ENCODE measurements at places on chromosomes 4 and X.

- ATAC-seq = peak; percentile 94
Observed at GRCh38 chrX:118726887-118727685, at the start of gene IL13RA1. Gene IL13RA1, plus strand, starts transcription at chrX:118727606. Its CDS starts 33 bp downstream, at chrX:118727639.

DNA sequence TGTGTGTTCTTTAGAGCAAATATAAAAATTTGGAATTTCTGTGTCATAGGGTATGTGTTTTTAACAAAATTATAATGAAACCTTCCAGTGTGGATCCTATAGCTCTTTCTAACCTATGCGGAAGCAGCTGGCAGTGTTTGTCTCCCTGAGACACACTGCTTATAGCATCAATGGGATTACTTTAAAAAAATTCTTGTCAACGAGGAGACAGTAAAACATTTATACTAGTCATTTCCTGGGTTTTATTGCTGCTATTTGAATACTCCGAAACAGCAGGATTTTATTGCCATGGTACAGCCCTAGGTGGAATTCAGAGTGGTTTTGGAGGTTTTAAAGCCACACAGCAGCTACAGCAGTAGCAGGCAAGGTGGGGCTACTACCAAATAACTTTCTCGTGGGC lies 145.1 kb upstream of the IL1RAPL2 start:
- ATAC-seq = no peak

GRCh38 chr4:74671080-74671698 lies 123.1 kb downstream of the BTC start:
- peak; percentile 41 for ATAC-seq

DNA sequence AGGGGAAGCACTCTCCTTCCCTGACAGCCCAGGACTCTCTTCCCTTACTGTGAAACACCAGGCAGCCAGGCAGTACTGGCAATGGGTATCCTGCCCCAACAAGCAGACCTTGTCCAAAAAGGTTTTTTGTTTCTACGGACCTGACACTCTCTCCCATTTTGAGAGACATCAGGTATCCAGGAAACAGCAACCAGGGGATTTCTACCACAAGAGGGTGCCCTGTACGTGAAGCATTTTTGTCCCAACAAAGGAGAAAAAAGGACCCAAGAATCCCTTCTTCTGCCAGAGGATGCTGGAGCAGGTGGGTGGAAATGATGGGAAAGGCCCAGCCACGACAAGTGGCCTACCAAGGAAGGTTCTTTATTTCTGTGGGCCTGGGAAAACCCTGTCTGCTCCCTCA lies 65.7 kb upstream of the FGF13 start:
- ATAC-seq = no peak

DNA sequence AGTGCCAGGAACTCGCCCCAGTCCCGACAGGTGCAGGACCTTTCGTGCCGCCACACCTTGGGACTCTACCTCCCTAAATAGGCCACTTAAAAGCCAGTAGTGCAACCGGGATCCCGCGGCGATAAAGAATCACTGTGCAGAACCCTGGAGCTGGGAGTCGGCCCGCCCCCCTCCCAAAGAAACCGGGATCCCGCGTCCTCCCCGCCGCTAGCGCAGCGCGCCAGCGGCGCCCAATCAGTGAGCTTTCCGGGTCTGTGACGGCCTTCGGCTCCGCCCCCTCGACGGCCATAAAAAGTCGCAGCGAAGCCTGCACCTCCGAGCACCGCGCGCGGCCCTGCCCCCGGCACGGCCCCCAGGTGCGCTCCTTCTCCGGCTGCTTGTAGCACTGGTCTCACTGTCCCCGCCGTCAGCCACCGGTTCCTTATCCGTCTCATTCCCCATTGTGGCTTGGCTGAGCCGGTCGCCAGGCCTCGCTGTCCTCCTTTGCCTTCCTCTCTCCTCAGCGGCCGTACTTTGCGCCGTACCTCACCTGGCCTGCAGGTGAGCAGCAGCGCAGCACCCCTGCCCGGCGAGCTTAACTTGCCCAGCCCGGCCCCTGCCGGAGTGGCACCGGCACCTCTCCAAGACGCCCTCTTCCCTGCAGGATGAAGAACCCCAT lies at the start of gene LRAT:
Gene LRAT, plus strand, starts transcription at position 318 of the 658 bp plus-strand sequence. Its CDS starts 327 bp downstream, at position 645.
- ATAC-seq = peak; percentile 91

DNA sequence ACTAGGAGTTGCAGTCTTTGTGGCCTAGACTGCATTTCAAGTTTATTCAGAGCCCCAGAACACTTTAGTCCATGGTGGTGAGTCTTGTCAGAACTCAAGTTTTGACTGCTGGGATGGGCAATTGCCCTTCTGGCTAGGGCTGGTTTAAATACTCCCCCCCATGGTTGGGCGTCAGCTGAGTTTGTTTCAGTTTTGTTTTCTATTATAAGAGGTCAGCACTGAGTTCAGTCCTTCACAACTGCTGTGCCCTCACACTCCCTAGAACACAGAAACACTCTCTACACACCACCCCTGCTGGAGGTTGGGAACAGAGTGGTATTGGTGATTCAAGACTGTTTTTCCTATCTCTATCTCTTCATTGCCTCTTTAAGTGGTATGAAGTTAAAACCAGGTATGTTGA lies 217.0 kb downstream of the GUCY2F start:
- no peak for ATAC-seq

DNA sequence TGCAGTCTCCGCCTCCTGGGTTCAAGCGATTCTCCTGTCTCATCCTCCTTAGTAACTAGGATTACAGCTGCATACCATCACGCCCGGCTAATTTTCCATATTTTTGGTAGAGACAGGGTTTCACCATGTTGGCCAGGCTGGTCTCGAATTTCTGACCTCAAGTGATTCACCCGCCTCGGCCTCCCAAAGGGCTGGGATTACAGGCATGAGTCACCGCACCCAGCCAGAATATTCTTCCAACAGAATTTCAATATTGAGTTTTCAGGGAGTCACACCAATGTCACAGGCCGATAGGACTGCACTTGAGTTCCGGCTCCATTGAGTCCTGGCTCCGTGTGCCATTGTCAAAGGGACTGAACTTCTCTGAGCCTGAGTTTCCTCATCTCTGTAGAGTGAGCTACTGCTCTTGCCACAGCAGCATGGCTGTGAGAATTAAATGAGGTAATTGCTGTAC lies 82.9 kb downstream of the CLCN4 start:
- ATAC-seq = no peak

DNA sequence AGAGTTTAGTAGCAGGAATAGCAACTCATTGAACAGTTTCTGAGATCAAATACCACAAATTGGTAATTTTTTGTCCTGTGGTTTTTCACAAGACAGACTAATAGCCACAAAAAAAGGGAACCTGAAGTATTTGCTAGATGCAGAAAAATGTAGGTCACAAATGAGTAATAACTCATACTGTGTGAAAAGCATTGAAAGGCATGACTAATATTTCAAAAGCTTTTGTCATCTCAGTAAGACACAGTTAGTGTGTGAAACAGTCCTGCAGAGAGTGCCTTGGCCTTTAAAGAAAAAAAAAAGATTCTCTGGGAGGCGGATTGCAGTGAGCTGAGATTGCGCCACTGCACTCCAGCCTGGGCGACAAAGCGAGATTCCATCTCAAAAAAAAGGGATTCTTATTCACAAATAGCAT lies 31.4 kb upstream of the SLC25A31 start:
- peak; percentile 98 for ATAC-seq

- ATAC-seq = no peak
Observed at GRCh38 chr4:110878413-110878812, 255.5 kb upstream of the PITX2 start.

GRCh38 chrX:129831091-129831885 lies 12.4 kb downstream of the ZDHHC9 start:
- no peak for ATAC-seq

GRCh38 chr4:162727232-162727631 lies 439.5 kb downstream of the NAF1 start:
- ATAC-seq = no peak

DNA sequence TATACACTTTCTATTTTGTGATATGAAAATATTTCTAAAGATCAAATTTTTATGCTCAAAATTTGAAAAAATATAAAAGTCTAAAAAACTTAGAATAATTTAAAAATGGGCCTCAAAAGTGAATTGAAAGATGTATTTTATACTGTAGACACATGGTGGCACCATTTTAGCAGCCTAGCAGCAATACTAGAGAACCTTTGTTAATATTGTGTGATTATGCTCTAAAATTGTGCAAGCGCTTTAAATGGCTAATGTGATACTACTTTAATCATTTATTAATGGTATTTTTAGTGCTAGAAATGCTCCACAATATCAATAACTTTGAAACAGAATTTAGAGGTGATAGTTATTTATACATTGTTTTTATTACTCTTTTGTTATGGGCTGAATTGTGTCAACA lies 3.7 kb upstream of the GUF1 start:
- no peak for ATAC-seq

- no peak for ATAC-seq
Observed at GRCh38 chr4:59956366-59956765, 1243.8 kb upstream of the ADGRL3 start.

DNA sequence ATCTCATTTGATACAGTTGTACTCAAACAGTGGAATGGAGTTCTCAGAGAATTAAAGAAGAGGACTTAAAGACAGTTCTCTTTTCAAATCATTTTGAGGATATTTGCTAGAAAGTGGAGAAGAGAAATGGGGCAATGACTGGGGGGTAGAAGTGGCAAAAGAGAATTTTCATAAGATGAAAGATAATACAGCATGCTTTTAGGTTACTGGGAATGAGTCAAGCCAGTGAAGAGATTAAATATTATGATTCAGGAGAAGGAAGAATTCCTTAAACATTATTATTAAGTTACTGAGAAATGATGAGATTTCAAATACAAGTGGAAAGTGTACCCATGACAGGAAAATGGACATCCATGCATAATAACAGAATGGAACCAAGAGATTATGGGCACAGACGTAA lies 219.0 kb upstream of the DKK2 start:
- no peak for ATAC-seq

GRCh38 chr4:87843936-87844335 lies 11.2 kb downstream of the MEPE start:
- peak; percentile 88 for ATAC-seq

DNA sequence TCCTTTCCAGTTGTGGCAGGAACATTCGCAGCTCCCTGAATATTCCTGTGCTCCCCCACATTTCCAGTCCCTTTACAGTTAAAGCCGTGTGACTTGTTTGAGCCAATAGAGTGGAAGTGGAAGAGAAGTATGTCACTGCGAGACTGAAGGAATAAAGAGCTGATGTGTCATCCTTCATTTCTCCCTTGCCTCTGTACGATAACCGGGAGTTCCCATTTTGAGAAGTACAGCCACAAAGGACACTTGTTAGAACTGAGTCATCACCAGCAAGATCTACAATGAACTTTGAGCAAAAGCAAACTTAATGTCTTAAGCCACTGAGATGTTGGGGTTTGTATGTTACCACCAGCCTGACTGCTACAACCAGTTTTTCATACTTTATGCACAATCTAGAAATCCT lies 92.3 kb downstream of the SPRY1 start:
- peak; percentile 98 for ATAC-seq

DNA sequence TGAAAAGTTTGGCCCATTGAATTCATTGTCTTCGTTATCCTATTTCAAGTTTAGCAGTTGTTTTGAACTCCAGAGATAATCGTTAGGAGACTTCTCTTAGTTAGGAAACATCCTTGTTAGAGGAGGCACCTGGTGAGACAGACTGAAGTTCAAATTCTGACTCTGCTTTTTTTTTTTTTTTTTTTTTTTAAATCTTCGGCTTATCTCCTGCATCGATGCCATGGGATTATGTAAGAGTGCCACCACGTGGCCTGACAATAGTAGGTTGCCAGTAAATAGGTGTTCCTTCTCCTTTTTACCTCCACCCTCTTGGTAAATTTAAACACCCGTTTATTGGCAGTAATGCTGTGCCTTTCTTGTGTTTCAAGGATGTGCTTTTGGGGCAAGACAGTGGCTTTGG lies 149.3 kb downstream of the SOWAHB start:
- peak; percentile 33 for ATAC-seq

DNA sequence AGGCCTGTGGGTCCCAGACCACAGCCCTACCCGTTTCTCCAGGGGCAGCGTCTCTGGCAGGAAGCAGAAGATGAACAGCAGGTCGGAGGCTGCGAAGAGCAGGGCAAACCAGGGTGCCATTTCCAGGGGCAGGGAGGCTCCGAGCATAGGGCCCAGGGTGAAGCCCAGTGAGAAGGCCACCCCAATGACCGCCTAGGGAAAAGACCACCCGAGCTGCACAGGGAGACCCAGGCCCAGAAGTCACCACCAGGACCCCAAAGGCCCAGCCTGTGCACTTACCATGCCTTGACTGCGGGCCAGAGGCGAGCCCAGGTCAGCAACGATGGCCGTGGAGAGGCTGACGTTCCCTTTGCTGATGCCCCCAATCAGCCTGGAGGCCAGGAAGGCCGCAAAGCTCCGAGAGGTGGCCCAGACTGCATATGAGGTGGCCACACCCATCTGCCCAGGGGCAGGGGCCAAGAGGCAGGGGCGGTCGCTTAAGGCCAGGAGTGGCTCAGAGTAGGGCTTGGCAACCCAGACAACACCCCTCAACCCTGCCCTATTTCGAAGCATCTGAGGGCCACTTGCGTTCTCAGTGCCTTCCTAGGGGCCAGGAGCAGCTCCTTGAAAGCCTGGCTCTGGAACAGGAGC lies 30.8 kb downstream of the NOP14 start:
- no peak for ATAC-seq

GRCh38 chr4:89752932-89753598 lies 83.9 kb downstream of the SNCA start:
- peak; percentile 35 for ATAC-seq

GRCh38 chrX:129808829-129809796 lies 29.4 kb downstream of the SASH3 start:
- ATAC-seq = no peak

DNA sequence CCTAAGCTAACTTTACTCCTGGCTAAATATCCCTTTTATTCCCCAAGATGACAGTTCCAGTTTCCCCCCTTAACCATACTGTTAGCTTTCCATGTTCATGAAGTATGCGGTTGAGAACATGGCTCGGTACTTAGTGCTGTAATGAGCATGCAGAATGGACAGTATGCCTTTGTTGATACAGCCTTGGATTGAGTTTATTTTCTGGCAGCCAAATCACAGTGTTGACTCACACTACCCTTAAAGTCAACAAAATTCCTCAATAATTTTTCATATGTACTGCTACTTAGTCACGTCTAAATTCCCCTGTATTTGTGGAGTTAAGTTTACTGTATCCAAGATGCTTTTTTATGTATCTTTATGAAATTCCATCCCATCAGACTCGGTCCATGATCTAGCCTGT lies 1.4 kb upstream of the VEGFC start:
- peak; percentile 40 for ATAC-seq

GRCh38 chr4:13289391-13289790 lies 194.7 kb downstream of the RAB28 start:
- no peak for ATAC-seq

- no peak for ATAC-seq
Observed at GRCh38 chrX:137566746-137567679, 1.1 kb downstream of the ZIC3 start.

- no peak for ATAC-seq
Observed at GRCh38 chrX:69189576-69190371, 24.5 kb upstream of the PJA1 start.

Measured in esophagus mucosa (tissue), 1 donor.